ENCODE measurements at places on chromosomes 6 and 20.

DNA sequence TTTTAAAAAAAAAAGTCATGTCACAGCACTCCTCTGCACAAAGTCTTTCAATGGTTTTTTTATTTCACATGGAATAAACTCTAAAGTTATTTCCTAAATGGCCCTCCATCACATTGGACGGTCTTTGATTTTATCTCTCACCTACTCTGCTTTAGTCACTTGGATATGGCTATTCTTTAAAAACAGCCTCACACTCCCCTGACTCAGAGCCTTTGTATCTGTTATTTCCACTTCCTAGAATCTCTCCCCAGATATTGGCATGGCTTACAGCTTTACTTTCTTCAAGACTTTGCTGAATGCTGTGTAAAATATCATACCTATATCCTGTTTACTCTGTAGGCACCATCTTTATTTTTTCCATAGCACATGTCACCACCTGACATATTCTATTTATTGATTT is 194.7 kb upstream of the MCHR2 start:
- no peak for DNase-seq

DNA sequence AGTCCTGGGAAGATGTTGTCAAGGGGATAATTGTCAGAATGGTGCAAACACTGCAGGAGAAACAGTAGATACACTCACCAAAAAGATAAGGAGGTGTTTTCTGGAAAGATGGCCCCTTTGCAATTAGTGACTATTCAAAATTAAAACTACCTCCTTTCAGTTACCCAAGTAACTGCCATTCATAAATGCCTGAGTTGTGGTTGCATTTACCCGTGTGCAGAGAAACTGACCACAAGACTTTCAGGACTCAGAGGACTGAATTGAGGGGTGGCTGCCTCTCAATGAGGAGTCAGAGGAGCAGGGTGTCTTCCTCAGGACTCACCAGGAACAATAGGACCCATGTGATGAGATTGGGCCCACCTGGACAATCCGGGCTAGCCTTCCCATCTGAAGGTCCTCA is 39.0 kb downstream of the GCM1 start:
- DNase-seq, result no peak

GRCh38 chr6:145798530-145798929 is 16.1 kb downstream of the FBXO30 start:
- DNase-seq, result no peak

DNA sequence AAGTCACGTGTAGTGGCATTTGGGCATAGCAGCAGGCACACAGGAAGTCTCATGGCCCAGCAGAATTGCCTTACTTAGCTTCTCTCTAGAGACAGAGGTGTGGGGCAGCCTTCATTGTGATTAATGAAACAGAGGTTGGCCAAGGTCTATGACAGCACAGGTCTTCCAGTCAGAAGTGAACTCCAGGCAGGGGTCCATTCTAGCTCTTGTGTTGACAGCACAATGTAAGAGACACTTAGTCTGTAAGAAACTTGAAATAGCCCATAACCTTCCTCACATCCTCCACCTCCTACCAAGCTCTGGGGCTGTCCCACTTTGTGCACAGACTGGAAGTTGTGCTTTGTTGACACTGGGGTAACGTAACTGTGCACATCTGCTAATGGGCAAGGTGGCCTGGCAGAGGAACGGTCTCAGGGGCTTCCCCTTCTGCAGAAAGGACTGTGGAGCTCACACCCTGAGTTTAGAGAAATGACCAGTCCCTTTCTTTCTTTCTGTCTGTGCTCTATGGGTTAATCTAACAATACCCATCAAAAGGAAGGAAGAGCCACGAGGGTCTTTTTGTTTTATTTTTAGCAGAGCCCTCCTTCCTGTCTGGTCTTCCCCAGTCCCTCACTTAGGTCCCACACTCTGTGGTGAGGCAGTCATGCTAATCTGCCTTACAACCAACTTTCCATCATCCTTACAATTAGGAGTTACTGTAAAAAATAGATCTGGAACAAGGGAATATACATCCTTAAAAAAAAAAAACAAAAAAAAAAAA is 35.6 kb upstream of the TAGAP start:
- DNase-seq, result no peak

DNA sequence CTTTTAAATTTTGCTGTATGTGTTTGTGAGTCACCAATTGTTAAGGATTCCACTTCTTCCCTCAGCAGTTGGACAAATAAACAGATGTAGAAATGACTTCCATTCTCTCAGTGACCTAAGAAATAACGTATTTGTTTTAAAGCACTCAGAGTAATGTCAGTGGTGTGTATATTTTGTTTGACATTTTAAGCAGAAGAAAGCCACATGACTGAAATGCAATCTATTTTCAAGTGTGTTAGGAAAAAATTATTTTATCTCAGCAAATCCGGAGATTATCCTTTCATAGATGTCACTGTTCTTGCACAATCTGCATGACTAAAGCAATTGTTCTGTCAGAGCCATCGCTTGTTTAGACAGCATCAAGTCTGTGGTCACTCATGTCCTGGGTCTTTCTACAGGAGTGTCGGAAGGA is 77.1 kb downstream of the JAG1 start:
- no peak for DNase-seq

DNA sequence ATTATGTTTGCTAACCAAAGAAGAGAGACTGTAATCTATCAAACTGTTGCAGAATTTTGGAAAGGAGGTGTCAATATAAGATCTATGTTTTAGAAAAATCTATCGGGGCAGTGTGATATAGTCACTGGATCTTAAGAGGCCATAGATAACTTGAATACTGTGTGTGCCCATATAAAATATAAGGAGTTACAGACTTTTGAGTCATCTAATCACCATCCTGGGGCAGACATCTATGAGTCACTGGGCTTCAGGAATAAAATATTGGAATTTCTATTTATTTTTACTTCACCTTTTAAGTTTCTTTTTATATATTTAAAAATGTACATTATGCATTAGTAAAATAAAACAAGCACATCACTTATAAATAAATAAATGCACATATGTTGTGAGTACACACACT is 509.3 kb upstream of the MAN1A1 start:
- no peak for DNase-seq

DNA sequence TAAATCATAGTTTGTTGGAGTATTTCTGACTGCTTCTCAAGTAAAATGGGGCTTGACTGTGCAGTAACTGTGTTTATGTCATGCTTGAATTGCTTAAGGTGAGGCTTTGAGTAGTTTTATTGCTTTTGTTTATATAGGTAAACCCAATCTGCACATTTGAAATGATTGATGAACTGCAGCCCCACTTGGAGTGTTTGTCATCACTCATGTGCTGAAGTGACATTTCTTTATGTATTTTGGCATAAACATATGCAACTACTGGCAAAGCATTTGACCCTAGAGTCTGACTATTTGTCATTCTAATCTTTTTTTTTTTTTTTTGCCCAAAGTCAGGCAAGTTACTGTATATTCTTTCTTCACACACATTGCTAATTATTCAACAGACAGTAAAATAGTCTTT is 491.4 kb upstream of the POU3F2 start:
- no peak for DNase-seq

DNA sequence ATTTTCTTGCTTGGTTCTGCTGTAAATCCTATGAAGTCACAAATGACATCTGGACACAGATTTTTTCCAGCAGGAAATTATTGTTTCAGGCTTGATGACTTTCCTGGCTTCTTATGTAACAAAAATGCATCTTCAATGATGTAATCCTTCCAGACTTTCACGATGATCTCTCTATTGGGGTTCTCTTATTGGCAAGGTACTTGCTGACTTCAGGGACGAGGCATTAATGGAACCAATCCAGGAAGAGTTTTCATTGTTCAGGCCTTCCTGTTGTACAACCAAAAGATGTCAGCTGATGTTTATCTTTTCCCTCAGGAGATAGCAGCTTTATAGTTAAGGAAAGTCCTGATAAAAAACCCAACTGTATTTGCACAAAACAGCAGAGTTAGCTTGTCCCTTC is 118.5 kb upstream of the MMS22L start:
- DNase-seq, result no peak

- no peak for DNase-seq
These were observed 5.3 kb downstream of the HLA-B start for GRCh38 chr6:31351401-31352309.

GRCh38 chr6:5192135-5192794 is 68.5 kb downstream of the LYRM4 start:
- DNase-seq, result no peak

DNA sequence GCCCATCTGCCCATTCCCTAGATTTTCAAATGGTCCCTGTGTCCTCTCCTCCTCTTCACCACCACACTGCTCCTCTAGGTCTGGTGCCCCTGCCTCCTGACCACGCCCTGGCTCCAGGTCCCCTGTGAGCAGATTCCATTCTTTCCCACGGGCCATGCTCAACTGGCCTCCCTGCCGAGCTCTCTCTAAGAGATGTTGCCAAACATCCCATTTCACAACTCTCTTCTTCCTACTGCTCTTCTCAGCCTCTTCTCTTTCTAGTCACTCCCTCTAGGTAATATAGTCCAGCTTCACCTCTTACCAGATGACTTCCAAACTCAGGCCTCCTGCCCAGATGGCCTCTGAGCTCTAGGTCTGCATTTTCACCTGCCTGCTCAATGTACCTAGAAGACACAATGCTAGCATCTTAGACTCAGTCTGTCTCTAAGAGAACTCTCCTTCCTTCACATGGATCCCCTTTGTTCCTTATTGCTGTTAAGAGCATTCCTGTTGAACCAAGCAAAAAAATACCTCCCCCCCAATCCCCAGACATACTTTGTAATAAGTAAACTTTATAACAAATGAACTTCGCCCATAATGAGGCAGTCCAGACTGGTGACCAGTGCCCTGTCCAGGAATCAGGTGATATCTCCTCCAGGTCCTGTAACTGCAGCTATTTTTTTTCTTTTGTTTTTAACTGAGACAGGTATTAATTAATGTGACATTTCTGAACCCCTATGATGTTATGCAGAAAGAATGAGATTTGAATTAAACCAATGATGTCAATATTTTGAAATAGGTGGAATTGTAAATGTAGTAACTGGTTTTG is 79.0 kb downstream of the LYRM4 start:
- DNase-seq, result no peak

DNA sequence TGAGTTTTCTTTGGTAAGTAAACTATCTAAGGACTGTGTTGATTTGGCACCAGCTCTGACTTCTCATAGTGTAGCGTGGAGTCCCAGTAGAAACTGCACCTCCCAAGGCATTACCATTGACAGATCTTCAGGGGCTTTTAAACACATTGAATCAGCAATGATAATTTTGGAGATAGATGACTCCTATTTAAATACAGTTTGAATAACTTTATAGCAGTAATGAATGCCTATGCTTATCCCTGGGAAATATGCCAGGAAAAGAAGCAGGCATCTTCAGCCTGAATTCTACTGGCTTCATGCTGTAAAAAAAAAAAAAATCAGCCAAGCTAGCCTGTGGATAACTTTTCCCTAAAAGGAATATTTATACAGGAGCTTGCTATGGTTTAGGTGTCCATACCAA is 895.9 kb downstream of the EYS start:
- DNase-seq, result no peak

- no peak for DNase-seq
These were observed 188.2 kb downstream of the LRFN2 start for GRCh38 chr6:40398810-40399477.

- no peak for DNase-seq
These were observed 51.5 kb downstream of the PTPRT start for GRCh38 chr20:43138061-43138770.

- peak; percentile 54 for DNase-seq
These were observed 63.5 kb downstream of the IRF4 start for GRCh38 chr6:455006-455585.

GRCh38 chr6:117072781-117073180 is 192.6 kb upstream of the VGLL2 start:
- DNase-seq, result no peak

DNA sequence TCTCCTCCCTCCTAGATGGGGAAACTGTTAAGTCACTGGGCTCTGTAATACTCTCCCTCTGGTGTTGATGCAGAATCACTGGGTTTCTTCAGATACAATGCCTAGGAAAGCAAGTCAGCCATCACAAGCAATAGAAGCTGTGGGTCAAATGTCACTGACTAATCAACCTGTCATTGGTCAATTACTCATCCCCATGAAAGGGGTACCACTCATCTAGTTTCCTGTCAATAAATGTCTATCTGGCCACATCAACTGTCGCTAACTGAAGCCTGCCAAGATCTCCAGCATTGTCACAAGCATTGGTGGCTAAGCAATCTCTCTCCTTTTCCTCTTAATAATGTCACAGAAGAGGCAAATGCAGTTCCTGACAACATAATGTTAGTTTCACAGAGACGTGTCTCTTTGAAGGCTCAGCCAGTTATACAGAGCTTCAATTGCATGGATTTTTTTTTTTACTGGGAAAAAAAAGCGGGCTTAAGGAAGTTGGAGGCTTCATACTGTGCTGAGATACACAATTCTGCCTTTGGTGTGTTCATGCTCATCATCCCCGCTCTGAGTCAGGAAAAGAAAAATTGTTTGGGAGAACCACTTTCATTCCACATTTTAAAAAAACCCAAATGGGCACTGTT is 355.9 kb downstream of the BTBD9 start:
- DNase-seq, result no peak

DNA sequence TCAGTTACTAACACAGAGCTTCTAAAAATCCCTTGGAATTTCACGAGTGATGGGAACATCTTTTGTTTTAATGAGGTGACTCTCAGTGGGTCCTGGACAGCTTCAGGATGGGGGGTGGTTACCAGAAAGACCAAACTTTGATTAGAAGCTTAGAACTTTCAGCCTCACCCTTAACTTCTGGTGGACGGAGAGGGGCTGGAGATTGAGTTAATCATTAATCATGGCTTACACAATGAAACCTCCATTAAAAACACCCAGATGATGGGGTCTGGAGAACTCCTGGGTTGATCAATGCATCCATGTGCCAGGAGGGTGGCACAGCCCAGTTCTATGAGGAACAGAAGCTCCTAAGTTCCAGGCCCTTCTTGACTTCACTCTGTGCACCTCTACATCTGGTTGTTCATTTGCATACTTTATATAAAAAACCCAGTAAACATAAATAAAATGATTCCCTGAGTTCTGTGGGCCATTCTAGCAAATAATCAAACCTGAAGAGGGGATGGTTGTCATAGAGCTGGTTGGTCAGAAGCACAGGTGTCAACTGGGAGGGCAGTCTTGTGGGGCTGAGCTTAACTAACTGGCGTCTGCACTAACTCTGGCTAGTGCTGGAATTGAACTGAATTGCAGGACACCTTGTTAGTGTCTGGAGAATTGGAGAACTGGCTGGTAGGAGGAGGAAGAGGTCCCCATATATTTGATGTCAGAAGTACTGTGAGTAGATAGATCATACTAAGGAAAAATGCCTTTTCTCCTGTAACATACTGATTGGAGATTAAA is 10.3 kb downstream of the RMND1 start:
- DNase-seq, result no peak

GRCh38 chr6:135094403-135094821 is 39.8 kb upstream of the HBS1L start:
- no peak for DNase-seq

GRCh38 chr6:166747644-166748595 is 120.9 kb upstream of the RPS6KA2 start:
- DNase-seq, result no peak

- DNase-seq, result peak; percentile 19
These were observed 73.9 kb downstream of the BACH2 start for GRCh38 chr6:90222724-90223198.
